ENCODE measurements at places on chromosomes 4 and X.
A peak's percentile ranks its signal among the peaks of the same experiment; 100 is the strongest.

DNA sequence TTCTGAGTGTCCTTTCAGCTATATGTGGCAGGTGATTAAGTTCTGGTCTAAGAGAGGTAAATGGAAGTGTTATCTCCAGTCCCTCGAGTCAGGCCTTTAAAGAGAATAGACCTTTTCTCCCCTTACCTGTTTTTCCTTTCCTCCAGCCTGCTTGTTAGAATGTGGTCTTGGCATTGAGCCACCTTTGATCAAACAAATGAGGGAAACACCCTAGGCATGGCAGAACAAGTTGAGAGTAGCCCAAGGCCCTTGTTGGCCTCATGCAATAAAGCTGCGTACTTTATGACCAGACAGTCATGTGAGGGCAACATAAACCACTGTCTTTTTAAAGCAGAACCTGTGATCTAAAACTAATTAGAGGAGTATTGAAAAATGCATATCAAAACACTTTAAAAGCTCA is 13.2 kb upstream of the IL13RA2 start:
- no peak for DNase-seq

GRCh38 chr4:127997534-127998388 is 32.6 kb downstream of the ABHD18 start:
- DNase-seq, result peak; percentile 65

- DNase-seq, result no peak
Measured at GRCh38 chr4:187903106-187903505, 92.5 kb upstream of the ZFP42 start.

DNA sequence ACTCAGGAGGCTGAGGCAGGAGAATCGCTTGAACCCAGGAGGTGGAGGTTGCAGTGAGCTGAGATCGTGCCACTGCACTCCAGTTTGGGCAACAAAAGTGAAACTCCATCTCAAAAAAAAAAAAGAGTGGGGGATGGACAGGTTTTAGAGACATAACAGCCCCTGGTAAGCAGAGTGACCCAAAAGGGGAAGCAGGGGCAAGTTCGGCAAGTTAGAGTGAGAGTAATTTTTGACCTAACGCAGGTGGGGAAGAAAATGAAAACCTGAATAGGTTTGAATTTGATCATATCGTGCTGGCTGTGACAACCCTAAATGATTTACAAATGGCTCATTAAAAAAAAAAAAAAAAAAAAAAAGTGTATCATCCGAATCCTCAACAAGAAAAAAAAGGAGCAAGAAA is 25.7 kb upstream of the TMEM131L start:
- no peak for DNase-seq

GRCh38 chrX:103356130-103356798 is at the start of gene TCEAL9:
Gene TCEAL9 (plus strand): TSS chrX:103356506. CDS start chrX:103357685, 1,179 bp downstream.
- peak; percentile 30 for DNase-seq

GRCh38 chrX:100643956-100644860 is at the start of gene SRPX2:
Gene SRPX2 (plus strand): TSS chrX:100644199. CDS start chrX:100646323, 2,124 bp downstream.
- peak; percentile 42 for DNase-seq

Measured in SW 1271 (cell line).